ENCODE measurements at places on chromosomes 4 and X. TPM values are rescaled to one million over a fixed set of nuclear protein-coding genes. Genes with fewer than 3 reads are reported as not detected.

SLC26A1 gene
- 0.61 TPM for total RNA-seq

TMPRSS11B gene
- total RNA-seq: not detected

SYNPO2 gene
- 1.2 TPM for total RNA-seq

MAGEA11 gene
- not detected for total RNA-seq

SHISA3 gene
- total RNA-seq: 0.58 TPM

GPC4 gene
- total RNA-seq: not detected

MAGEC1 gene
- total RNA-seq: not detected

XAGE1A gene
- total RNA-seq: not detected

GRIA3 gene
- not detected for total RNA-seq

NSUN7 gene
- not detected for total RNA-seq

SPATA4 gene
- total RNA-seq: not detected

F9 gene
- not detected for total RNA-seq

CRMP1 gene
- total RNA-seq: 0.07 TPM

GYG2 gene
- 9.7 TPM for total RNA-seq

CTAG1B gene
- total RNA-seq: not detected

AMOT gene
- total RNA-seq: 0.98 TPM

NAP1L3 gene
- total RNA-seq: 5.3 TPM

ZAR1 gene
- not detected for total RNA-seq
